T-helper 17 cell (primary cell): ENCODE measurements at places on chromosomes 5 and 9.

- DNase-seq = no peak
Measured at GRCh38 chr5:111144352-111144930, 52.3 kb downstream of the WDR36 start.

DNA sequence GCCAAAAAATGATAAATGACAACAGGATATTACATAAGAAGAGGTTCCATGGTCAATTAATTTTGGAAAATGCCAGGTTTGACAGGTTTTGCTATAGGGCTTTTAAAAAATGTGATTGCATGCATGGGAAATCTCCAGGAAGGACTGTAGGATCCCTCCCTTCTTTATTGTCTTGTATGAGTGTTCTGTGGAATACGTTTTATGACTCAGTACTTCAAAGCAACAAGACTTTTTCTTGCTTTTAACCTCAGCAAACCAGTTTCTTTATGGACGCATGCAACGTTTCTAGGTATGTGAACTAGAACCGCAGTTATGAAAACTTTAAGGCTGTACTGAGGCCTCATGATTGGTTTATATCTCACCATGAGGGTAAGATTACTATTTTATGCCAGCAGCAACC lies 76.6 kb upstream of the NTRK2 start:
- no peak for DNase-seq

GRCh38 chr5:36305571-36306326 lies 4.0 kb upstream of the RANBP3L start:
- DNase-seq = no peak

DNA sequence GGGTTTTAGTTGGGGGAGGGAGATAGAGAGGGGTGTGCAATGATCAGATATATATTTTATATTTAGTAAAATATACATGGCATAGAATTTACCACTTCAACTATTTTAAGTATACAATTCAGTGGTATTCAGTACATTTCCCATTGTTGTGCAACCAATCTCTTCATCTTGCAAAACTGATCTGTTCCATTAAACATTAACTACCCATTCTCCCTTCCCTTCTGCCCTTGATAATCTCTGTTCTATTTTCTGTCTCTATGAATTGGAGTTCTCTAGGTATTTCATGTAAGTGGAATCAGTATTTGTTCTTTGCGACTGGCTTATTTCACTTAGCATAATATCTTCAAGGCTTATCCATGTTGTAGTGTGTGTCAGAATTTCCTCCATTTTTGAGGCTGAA lies 38.6 kb downstream of the TGFBI start:
- no peak for DNase-seq

DNA sequence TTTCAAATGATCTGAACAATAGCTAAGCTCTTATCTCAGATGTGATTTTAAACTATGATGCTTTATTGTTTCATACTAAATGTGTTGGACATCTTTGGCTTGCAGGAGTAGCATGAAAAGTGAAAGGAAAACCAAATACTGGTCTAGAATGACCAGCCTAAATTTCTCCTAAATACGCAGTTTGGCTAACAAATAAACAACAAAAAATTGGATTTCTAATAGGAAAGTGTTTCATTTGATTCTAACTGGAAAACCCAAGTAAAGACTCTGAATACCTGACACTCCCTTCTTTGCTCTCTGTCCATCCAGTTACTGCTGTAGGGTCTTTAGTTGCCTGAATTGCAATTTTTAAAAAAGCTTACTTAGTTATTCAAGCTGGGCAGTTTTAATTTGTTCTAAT lies 111.7 kb upstream of the ACOT12 start:
- DNase-seq = no peak

- no peak for DNase-seq
Measured at GRCh38 chr5:39202597-39203274, 16.6 kb downstream of the FYB1 start.

- DNase-seq = no peak
Measured at GRCh38 chr9:135294836-135295235, 184.7 kb upstream of the PPP1R26 start.

GRCh38 chr5:88158056-88158455 lies 110.6 kb downstream of the TMEM161B start:
- DNase-seq = no peak

DNA sequence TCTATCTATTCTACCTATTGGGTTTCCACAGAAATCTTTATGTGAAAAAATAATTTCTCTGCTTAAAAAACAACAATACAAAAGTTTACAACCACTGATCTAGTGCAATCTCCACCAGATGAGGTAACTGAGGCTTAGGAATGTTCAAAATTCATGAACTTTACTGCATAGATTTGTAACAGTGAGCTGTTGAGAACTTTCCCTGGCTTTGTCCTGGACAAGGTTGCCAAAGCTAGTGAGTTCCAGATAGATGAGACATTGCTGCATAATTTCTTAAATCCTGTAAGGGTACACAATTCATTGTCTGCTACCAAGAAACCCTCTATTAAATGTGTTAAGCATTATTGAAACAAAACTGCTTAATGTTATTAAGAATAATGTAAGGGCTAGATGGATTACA lies 102.7 kb downstream of the OSMR start:
- no peak for DNase-seq

GRCh38 chr9:135135929-135136315 lies 48.5 kb downstream of the OLFM1 start:
- DNase-seq = no peak

GRCh38 chr9:114351932-114352331 lies 22.3 kb downstream of the ORM2 start:
- DNase-seq = no peak

- no peak for DNase-seq
Measured at GRCh38 chr9:75962013-75962661, 71.7 kb downstream of the PCSK5 start.

- no peak for DNase-seq
Measured at GRCh38 chr9:17328331-17328730, 193.5 kb downstream of the CNTLN start.

DNA sequence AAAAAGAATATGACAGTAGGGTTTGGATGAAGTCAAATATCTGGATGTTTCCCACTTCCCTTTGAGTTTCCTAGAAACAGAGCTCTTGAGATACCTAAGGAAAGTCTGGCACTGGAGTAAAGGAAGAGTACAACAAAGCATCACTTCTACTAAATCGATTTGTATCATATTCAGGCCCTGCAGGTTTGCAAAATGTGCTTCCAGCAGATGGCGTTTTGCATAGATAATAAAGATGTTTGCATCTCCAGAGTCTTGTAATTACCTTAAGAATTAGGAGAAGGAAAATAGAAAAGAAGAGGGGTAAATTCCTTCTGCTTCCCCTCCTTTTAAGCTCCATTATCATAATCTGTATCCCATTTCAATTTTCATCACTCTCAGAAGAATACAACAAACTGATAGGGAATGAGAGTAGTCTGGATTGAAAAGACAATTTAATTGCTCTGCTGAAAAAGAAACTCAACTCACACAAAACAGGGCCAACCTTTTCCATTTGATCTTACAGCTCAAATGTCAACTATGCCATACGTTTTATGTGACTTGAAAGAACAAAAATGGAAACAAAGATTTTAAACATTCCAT lies 380.4 kb downstream of the PTPRD start:
- no peak for DNase-seq

DNA sequence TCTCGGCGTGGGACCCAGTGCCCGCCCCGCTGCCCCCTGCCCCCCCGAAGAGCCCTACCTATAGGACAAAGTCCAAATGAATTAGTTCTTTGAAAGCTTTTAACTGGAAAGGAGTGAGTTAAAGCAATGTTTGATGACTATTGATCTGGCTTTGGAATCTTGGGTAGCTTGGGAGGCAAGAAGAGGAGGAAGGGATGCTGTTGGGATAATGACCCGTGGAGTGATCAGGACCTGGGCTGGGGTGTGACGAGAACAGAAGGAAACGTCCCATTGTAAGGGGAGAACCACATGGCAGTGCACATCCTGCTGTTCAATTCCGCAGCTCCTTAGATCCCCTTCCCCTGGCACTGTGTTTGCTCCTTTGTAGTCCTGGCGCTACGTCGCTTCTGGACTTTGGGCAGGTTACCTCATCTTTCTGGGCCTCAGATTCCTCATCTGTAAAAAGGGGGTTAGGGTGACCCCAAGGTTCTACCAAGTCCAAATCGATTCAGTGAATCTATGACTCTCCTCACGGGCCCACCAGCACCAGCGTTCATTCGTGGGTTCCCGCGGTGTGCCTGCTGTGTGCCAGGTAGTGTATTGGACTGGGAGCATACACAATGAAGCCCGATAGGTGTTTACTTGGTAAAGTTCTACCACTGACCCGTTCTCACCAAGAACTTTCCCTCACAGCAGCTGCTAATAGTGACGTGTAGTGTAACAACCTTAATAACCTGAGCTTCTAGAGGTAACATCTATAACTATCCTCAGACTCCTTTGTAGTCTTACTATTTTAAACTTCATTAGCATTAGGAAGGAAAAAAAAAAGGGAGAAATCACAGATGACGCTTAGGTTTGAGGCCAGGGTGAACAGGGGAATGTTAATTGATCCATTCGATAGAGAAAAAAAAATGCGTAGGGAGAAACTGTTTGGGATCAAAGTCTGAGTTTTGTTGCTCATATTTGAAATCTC lies 1.1 kb upstream of the NADK2 start:
- no peak for DNase-seq

- DNase-seq = no peak
Measured at GRCh38 chr5:160363211-160363610, 7.2 kb downstream of the C1QTNF2 start.

GRCh38 chr5:170361616-170362015 lies 27.6 kb downstream of the KCNMB1 start:
- DNase-seq = no peak

GRCh38 chr5:135602882-135603721 lies 24.3 kb upstream of the CXCL14 start:
- no peak for DNase-seq

DNA sequence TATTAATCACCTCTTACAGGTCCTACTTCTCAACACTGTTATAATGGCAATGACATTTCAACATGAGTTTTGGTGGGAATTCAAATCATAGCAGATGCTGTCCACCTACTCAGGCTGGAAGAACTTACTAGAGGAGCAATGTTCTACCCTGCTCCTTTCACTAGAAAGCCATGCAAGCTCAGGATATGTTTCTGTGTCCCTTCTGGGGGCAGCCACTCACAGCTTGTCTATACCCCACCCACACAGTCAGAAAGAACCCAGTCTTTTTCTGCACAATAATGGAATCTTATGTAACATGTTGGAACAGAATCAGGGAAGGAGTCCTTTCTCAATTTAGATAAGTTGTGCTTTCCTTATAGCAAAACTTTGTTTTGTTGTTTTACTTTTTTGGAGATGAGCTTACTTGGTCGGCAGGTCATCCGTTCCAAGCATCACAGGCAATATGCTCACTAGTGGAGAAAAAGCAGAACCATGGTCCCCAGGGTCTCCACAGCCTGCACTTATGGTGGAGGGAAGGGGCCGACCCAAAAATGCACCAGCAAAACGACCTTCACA lies 53.3 kb upstream of the ICE1 start:
- no peak for DNase-seq
